ENCODE measurements at places on chromosomes 4 and X.

DNA sequence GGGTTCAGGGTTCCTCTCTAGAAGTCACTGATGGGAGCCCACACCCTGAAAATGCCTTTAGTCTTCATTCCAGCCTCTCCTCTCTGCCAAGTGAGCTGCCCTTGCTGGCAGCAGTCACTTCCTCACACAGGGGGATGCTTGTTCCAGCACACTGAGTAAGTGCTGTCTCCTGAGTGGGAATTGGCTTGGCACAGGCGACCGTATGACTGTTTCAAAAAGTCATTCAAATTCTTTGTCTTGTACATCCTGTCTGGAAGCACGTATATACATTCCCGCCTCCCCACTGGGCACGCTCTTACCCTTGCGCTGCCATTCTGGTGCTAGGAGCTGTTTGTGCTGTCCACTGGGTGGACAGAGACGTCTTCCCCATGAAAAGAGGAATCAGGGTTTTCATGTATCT is 40.2 kb upstream of the CD99 start:
- DNase-seq, result no peak

- no peak for DNase-seq
Measured at GRCh38 chr4:43680421-43680820, 768.2 kb downstream of the KCTD8 start.

DNA sequence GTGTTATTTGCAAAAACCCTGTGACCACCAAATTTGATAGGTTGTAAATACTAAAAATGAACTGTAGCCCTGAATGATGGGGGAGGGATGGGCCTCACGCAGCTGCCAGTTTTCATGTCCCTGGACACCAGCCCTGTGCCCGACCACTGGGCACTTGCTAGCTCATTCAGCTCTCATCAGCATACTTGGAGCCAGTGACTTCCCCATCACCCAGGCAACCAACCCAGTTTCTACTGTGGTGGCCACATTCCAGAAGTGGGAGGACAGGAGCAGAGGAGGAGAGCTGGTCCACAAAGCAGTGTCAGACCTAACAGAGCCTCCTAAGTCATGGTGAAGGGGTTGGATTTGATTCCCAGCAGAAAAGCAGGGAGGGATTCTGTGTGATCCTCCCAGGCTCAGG is 128.2 kb downstream of the CPEB2 start:
- DNase-seq, result no peak

DNA sequence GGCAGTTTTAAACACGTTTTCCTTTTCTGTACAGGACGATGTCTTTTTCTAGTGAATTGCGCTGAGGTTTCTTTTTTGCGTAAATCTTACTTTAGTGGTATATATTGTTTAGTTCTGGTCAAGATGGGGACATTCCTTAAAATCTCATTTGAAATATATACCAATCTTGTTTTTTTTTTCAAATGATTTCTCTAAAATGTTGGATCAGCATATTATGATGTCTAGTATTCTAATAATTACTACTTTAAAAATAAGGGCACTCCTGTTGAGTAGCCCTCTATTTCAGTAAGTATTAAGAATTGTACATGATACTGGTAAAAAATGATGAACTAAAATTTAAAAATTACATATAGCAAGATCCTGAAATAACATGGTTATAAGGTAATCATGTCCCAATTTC is 224.1 kb upstream of the ARHGAP24 start:
- DNase-seq, result no peak

DNA sequence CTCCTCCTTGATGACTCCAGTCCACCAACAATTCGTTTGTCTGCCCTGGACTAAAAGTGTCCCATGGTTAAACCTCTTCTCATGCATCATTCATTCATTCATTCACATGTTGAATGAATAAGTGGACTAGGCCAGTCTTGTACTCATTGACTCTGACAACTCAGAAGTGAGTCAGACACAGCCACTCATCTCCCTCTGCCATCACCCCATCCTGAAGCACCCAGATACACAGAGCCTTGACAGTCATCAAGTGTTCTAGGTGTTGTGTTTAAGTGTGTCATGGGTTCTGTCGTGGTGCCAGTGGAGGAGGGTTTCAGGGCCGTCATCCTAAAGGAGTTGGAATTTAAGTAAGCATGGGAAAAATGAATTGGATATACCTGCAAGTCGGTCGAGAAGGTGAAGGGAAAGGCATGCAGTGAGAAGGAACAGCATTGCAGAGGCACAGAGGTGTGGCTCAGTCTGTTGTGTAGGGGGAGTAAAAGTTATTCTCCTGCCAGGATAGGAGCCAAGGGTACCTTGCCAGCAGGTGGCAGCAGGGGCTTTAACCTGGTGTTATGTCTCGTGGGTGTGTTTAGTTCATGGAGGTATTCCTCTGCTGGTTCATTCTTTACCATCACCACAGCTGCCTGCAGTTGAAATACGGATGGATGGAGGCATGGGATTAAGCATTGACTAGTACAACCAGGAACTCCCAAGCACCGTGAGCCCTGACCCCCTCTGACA is 18.3 kb downstream of the MAGED2 start:
- DNase-seq, result peak; percentile 36

DNA sequence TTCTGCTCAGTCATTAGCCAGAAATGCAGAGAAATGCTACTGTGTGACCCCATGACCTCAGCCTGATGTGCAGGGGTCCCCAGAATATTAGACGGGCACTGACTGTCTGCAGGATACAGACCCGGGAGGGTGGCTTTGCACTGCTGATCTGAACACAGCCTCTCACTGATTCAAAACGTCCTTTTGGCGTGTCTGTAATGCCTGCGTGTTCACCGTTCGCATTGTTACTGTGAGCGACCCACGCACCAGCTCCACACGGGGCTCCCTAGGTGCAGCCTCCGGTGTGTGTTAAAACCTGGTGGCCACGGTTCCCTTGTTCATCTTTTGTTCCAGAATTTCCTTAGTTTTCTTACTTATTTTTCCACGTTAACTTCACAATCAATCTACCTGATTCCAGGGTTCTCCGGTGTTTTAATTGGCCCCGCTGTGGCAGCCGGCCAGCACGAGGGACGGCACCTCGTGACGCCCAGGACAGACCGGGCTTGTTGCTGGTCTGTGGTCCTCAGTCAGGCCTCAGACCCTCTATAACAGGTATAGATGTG is 32.0 kb upstream of the SPON2 start:
- DNase-seq, result no peak

- DNase-seq, result peak; percentile 72
Measured at GRCh38 chrX:132219343-132219768, at the start of gene RAP2C. Gene RAP2C (minus strand): TSS chrX:132219447. CDS start chrX:132217268, 2,179 bp downstream.

- DNase-seq, result no peak
Measured at GRCh38 chr4:116320859-116321258, 764.5 kb downstream of the TRAM1L1 start.

- no peak for DNase-seq
Measured at GRCh38 chrX:2228536-2228935, 272.2 kb downstream of the DHRSX start.

DNA sequence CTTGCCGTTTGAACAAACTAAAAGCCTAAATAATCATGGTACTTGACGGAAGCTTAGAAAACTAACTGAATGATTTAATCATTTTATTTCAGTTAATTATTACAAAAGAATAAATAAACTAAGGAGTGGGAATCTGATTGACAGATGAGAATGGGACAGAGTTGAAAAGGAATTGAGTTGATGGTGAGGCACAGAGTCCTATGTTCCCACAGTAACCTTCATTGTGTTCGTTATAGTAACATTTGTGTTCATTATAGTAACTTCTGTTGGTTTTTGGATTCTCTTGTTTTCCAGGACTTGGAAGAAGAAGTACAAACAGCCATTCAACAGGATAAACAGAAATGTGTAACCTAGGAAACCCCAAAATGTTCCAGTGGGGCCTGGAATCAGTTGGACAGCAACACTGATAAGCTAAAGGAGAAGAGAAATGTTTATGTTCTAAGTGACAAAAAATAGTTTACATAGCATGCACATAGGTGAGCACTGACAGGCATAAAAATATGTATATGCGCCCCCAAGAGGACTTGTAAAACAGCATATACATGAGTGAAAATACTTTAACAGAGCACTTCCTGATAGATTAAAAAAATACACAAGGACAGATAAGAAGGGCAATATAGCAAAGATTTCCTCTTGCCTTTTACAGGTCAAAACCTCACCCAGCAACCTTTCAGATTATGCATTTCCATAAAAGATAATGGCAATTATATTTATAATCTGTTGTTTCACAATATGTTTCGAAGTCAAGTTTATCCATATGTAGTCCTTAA is 218.6 kb upstream of the HTR2C start:
- DNase-seq, result no peak

DNA sequence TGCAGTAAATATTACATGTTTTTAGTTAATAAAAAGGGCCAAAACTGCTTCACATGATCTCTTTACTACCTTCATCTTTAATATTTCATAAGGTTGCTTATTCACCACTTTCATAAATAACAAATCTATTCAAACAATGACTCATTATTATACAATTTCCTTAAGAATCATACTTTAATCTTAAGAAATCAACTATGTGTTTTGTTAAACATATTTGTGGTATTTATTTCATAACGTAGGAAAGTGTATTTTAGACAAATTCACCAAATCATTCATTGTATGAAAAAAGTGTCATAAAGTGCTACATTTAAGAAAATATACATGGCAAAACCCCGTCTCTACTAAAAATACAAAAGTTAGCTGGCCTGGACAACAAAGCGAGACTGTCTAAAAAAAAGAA is 150.5 kb upstream of the RXFP1 start:
- peak; percentile 49 for DNase-seq

- DNase-seq, result no peak
Measured at GRCh38 chr4:176319151-176319703, 539 bp upstream of the SPCS3 start.

- peak; percentile 92 for DNase-seq
Measured at GRCh38 chr4:5037553-5038551, 13.4 kb upstream of the STK32B start.

- DNase-seq, result peak; percentile 71
Measured at GRCh38 chr4:82739287-82740190, 59.1 kb downstream of the SCD5 start.

- DNase-seq, result peak; percentile 62
Measured at GRCh38 chrX:51568586-51568985, 50.1 kb downstream of the CENPVL3 start.

- DNase-seq, result peak; percentile 38
Measured at GRCh38 chr4:26985873-26986272, 125.2 kb downstream of the STIM2 start.

DNA sequence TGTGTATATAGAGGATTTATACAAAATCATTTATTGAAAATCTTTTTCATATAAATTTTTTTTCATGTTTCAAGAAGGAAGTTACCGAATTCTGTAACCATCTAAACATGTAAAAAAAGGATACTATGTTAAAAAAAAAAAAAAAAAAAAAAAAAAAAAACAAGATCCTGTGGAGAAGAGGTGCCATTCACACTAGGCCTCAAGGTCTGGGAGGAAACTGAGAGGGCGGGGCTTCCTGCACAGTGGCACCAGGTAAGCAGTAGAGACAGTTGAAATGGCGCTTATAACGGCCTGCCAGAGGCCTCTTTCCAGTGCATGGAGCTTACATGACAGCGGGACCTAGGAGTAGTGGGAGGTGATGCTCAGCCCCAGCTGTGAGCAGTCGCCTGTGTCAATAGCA is 17.5 kb downstream of the TRAPPC2 start:
- no peak for DNase-seq

DNA sequence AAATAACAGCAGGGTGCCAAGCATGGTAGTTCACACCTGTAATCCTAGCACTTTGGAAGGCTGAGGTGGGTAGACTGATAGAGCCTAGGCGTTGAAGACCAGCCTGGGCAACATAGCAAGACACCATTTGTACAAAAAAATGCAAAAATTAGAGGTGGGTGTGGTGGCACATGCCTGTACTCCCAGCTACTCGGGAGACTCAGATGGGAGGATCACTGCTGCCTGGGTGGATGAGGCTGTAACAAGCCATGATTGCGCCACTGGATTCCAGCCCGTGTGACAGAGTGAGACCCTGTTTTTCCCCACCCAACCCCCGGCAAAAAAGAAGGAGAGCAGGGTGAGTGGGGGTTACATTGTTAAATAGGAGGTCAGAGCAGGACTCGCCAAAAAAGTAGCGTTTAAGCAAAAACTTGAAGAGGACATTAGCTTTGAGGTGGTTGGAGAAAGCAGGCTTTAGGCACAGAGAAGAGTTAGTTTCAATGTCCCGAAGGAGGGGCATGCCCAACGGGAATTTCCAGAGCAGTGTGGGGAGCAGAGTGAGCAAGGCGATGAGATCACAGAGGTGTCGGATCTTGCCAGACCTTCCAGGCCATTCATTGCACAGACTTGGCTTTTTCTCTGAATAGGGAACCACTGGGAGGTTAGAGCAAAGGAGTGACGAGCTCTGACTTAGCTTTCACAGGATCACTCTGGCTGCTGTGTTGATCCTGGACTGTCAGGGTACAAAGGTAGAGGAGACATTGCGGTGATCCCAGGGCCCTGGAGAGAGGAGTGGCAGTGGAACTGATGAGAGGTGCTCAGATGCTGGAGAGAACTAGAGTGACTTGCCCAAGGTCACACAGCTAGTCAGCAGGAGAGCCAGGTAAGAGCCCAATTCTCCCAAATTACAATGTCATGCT is 70.6 kb downstream of the TRAPPC11 start:
- DNase-seq, result peak; percentile 71

DNA sequence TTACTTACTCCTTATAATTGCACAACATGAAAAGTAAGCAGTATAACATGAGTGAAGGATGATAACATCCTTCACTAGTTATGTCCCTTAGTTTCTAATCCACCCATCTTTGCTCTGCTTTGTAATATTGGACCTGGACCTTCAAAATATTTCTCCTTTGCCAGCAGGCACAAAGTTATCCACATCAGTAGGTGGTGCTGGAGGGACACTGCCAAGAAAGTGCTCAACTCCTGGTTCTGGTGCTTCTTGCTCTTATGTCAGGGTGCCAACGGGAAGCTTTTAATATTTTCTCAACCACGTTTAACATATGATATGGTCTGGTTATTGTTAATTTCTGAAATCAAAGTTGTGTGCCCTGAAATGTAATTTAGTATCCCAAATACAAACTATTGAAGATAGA is 49.1 kb downstream of the TMEM165 start:
- peak; percentile 61 for DNase-seq

DNA sequence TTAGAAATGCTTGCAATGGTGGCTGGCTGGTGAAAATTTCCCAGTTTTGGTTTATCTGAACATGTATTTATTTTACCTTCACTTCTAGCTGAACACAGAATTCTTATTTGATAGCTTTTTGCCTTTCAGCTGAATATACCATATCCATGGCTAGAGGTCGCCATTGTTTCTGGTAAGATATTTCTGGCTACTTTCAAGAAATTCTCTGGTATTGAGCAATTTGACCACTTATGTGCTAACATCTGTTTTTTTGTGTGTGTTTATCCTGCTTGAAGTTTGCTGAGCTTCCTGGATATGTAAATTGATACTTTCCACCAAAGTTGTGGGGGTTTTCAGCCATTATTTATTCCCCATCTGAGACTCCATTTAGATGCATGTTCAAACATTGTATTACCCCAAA is 75.4 kb downstream of the FBXW7 start:
- peak; percentile 86 for DNase-seq

Data from fibroblast of mammary gland (primary cell).